ENCODE measurements at places on chromosomes 3 and 15.

GRCh38 chr3:31227131-31227562 lies 305.6 kb upstream of the STT3B start:
- DNase-seq: no peak

- DNase-seq: peak; percentile 63
Observed at GRCh38 chr3:151579571-151580270, 118.9 kb upstream of the IGSF10 start.

DNA sequence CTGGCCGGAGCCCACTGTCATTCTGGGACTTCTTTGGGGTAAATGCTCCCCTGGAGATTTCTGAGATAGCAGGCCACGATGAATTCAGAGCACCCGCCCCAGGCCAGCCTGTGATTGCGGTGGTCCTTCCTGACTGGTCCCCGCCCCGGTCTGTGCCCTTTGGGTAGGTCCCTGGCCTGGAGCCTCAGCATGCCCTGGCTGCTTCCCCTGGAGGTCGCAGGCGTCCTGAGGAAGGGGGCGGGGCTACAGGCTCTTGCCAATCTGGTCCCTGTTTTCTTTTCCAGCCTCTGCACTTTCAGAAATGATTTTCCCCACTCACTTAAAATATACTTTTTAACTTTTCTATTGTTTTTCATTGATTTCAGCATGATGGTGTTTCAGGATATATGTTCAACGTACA lies 250.2 kb upstream of the ATP10A start:
- no peak for DNase-seq

DNA sequence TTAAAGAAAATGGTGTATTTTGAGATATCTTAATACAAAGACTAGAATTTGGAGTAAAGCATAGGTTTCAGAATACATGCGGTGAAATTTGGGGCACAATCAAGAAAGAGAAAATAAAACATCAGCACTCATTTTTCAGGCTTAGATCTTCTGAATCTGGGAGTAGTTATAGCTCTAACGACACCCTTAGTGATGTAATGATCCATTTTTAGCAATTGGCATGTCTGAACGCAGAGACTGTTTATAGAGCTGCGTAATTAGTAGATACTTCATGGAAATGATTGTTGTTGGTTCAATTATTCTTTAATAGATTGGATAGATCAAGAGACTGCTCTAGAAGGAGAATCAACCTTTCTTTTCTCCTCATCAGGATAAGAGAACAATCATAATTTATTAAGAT lies 47.5 kb upstream of the SNRK start:
- DNase-seq: no peak

GRCh38 chr3:155646128-155646527 lies 98.7 kb downstream of the PLCH1 start:
- DNase-seq: no peak

GRCh38 chr3:14652-15051 lies 181.9 kb upstream of the CHL1 start:
- DNase-seq: no peak

DNA sequence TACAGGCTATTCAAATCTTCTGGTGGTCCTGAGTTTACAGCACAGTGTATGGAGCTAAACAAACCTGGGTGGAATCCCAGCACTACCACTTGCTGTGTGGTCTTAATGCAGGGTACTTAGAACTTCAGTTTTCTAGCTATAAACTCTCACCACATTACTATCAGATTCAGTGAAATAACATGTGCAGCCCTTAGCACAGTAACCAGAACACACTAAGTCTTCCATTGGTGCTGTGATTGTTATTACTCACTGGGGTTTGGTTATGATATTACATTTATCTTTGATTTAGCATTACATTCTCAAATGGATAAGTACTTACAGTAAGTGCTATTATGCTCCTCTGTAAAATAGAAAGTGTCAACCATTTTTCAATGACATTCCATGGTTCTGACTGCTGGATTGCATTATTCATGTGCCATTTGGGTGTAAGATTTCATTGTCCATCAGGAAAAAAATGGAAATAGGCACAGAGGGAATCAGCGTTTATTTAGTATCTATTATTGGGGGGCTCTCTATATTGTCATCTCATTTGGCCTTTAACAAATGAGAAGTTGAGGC lies 81.9 kb downstream of the PDE8A start:
- DNase-seq: no peak

- no peak for DNase-seq
Observed at GRCh38 chr3:66602691-66603090, 101.9 kb upstream of the LRIG1 start.

GRCh38 chr3:196620161-196620604 lies 19.3 kb upstream of the NRROS start:
- DNase-seq: no peak

- DNase-seq: no peak
Observed at GRCh38 chr3:148878095-148878494, 13.0 kb downstream of the CPA3 start.

- no peak for DNase-seq
Observed at GRCh38 chr3:124281453-124282316, 289.8 kb upstream of the ROPN1 start.
